Gastrocnemius medialis (tissue), 4 donors: ENCODE measurements at places on chromosomes 6 and 20. TPM values are rescaled to one million over a fixed set of nuclear protein-coding genes. Genes with fewer than 3 reads are reported as not detected.

Gene NUP43
- 15.1 TPM for total RNA-seq

Gene CYP39A1
- total RNA-seq, result 0.91 TPM

Gene PRDM13
- total RNA-seq, result not detected

Gene NRN1
- total RNA-seq, result 9.9 TPM

Gene PRIM2
- total RNA-seq, result 1.9 TPM

Gene C6orf132
- total RNA-seq, result not detected

Gene CABLES2
- total RNA-seq, result 3.6 TPM

Gene ABCC10
- 5.3 TPM for total RNA-seq

Gene FOXQ1
- total RNA-seq, result not detected

Gene FHL5
- 24.8 TPM for total RNA-seq

Gene KIF13A
- 47.4 TPM for total RNA-seq

Gene GRM1
- not detected for total RNA-seq

Gene DAAM2
- 59.6 TPM for total RNA-seq

GRCh38 chr6:3506200-3506599 lies 49.4 kb upstream of the SLC22A23 start:
- DNase-seq, result no peak

DNA sequence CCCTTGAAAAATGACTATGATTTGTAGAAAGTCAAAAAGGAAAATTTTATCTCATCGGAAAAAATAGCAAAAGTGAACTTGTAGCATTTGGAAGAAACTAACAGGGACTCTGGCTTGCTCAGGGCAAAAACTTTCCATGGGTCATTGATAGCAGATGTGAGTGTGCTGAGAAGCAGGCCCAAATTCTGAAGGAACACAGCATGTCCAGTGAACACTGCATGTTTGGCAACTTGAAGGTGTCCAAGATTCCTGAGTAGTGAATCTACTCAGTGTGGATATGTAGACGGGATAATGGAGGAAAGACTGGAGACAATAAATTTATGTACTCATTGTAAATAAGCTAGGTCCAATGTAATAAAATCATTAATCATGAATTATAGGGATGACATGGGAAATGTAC lies 8.2 kb downstream of the SLC17A2 start:
- DNase-seq, result no peak

DNA sequence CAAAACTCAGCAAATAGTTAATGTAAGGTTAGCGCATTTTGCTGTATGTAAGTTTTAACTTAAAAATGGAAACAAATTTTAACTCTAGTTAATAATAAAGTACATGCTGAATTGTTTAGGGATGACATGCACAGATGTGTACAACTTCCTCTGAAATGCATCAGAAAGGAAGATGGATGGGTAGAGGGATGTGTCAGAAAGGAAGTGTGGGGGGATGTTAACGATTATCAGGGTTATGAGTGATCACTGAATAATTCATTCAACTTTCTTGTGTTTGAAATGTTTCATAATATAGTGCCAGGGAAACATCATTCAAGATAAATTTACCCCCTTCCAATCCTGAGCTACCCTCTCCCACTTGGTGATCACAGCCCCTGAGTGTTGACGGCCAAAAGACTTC lies 87.6 kb downstream of the FOXA2 start:
- no peak for DNase-seq

DNA sequence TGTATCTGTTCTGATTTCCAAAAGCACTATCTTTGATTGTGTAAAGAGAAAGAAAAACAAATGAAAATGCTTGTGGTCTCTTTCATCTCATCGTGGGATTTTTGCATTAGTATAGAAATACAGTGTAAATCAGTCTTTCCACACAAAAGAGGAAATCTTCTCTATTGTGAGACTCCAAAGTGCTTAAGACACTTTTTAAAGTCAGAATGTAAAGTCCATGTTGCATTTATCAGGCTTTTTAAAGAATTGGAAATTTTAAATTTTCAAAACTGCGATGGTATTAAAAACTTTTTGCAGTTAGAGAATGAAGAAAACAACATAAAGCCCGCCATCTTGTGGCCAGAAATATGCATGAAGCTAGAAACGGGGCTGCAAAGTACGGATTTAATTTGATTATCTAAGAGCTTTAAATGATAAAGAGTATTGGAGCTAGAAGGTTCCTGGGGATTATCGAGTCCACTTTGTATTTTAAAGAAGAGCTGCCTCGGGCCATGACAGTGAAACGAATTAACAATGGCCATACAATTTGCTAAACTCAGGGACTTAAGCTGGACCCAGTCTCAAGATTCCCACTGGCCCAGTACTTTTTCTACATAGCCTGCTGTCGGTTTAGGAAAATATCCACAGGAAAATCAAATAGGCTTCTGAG lies 339.6 kb downstream of the ARHGAP18 start:
- DNase-seq, result no peak

DNA sequence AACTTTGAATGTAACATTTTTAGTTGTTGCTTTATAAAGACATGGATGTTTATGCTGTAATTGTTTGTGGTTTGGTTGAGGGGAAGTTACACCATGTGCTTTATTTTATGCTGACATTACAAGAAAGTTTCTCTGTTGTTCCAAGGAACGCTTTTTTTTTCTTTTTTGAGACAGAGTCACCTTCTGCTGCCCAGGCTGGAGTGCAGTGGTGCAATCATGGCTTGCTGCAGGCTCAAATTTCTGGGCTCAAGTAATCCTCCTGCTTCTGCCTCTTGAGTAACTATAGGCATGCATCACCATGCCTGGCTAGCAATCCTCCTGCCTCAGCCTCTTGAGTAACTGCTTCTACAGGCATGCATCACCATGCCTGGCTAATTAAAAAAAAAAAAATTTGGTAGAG lies 21.0 kb upstream of the IFNGR1 start:
- peak; percentile 83 for DNase-seq

DNA sequence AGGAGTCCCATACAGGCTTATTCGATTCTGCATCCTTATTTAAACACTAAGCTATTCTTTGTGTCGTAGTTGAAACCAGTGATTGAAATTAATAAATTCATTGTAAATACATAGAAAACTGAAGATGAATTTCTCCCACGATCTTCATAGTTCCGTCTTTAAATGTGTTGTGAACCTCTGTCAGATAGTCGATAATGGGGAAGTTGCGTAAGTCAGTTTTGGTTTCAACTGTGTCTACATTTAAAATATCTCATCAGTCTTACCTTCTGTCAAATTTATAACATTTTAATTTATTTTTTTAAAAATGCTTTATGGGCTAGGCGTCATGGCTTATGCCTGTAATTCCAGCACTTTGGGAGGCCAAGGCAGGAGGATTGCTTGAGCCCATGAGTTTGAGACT lies 12.7 kb downstream of the STX11 start:
- no peak for DNase-seq

GRCh38 chr6:3750317-3751076 lies 1.0 kb downstream of the PXDC1 start:
- DNase-seq, result peak; percentile 68

GRCh38 chr6:2562721-2563451 lies 187.8 kb downstream of the MYLK4 start:
- DNase-seq, result no peak

- no peak for DNase-seq
Observed at GRCh38 chr6:106318851-106319250, 6.7 kb downstream of the ATG5 start.

- no peak for DNase-seq
Observed at GRCh38 chr20:58547623-58548475, 32.6 kb upstream of the APCDD1L start.
